ENCODE measurements at places on chromosomes 4 and X.

DNA sequence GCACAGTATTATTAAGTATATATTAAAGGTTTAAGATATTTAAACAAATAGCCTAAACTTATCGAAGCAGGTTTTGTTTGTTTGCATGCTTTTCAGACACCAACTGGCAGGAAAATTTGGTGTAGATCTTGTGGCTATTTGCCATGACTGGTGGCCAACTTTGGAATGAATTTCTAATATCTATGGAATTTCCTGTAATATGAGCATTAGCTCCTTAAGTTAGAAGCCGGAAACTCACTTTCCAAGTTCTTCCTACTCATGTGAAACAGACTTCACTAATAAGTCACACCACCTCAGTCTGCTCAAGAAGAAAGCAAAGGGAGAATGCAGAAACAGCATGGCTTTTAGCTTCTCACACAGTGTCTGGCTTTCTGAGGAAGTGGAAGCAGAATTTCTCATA, 563.9 kb downstream of the GRXCR1 start:
- no peak for DNase-seq

- DNase-seq: no peak
Observed at GRCh38 chr4:168881781-168882420, 128.2 kb downstream of the CBR4 start.

DNA sequence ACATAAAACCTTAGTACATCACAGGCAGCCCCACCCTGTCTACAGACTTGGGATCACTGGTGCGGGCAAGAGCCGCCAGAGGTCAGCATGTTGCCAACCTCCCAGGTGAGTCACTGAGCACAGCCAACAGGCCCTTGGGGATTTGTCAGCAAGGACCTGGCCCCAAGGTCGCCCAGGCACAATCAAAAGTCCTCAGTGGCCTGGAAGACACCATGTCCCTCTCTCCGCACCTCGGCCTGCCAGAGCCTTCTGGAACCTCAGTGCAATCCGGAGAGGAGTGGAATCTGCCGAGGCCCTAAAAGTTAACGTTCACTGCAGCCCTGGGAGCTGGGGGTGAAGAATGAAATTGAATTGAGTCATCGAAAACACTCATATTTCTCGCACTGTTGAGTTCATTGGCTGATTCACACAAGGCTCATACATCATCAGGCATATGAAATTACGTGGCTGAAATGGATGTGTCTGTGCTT, 74.3 kb downstream of the WFS1 start:
- no peak for DNase-seq

DNA sequence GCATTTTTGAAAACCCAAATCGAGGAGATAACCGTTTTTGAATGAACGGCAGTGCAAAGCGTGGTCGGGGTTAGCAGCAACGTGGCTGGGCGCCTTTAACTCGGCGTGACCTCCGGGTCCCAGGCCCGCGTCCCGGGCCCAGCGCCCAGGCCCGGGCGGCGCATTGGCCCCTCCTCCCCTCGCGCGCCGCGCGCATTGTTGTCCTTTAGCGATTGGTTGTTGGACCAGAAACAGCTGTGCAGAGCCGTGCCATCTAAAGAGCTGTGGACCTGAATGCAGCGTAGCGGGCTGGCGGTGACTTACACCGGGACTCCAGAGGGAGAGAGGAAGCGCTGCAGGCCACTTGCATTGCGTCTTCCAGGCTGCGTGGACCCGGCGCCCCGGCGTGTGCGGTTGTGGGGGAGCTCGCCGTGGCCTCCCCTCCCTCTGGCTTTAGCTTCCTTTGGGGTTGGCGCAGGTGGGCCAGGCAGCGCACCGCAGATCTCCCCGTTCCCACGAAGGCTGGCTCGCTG, at the start of gene STOX2:
Gene STOX2 (plus strand): TSS at position 227 of the 512 bp plus-strand sequence. CDS start 1,484 bp downstream, outside the sequence.
- no peak for DNase-seq

DNA sequence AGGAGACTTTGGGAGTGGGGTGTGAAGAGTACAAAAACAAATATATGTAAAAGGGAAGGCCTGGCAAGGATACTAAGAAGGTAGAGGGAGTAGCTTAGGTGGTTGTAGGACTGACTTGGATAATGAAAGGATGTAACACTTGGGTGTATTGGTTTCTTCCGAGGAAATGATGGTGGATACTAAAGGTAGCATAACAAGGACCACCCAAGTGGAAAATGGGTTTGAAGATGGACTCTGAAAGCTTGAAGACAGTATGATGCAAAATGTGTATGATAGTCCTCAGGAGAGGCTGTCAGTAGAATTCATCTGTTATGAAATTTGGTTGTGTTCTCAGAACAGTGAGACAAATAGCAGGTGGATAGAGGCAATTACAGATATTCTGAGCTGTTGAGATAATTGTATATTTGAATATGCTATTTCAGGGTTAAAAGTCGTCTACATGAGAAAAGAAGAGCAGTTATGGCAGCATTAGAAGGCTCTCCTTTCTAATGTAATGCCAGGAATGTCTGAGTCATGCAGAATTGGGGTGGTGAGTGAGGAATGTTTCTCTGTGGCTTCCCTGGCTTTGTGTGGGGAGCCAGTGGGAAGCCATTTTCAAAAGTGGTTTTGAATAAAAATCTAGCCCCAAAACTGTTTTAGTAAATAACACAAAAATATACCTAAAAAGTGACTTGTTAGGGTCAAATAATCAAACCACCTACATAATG, 75.6 kb downstream of the FHIP1A start:
- DNase-seq: no peak

DNA sequence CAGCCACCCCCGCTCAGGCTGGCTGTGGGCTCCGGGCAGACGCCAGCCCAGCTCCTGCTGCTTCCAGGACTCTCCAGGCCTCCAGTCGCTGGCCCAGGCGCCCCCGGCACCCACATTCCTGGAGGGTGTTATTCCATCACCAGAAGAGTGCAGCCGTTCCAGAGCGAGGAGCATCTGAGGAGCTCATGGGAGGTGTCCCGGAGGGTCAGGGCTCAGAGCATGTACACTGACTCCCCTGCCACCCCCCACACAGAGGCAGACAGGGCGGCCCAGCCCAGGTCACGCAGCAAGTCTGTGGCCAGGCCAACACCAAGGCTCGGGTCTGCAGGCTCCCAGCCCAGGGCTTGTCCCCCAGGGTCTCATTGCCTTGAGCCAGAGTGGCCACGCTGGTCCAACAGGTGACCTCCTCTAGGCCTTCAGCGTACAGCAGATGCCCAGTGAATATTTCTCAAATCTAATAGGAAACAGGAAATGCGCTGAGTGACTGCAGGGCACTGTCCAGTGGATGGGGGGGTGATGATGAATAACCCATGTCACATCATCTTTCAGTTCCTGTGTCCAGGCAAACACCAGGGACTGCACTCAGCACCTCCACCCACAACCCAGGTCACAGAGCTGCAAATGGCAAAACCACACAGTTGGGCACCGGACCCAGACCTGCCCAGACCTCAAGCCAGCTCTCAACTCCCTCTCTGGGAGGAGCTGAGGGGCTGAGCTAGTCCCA, 37.2 kb downstream of the ABLIM2 start:
- no peak for DNase-seq

DNA sequence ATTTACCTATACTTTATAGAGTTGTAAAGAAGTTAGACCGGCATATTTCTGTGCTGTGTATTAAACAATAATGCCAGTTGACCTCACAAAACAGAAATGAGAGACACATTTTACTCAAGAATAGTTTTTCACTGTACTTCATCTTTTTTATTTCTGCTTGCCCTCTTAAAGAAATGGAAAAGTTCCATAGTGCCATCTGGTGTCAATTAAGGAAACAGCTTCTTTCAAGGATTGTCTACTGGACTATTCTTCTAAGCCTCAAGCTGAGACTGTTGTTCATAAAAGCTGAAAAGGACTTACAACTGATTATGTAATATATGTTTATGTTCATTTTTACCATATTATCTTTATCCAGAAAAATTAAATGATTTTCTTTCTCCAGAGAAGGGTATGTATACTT, 1523.7 kb downstream of the ARAP2 start:
- no peak for DNase-seq

DNA sequence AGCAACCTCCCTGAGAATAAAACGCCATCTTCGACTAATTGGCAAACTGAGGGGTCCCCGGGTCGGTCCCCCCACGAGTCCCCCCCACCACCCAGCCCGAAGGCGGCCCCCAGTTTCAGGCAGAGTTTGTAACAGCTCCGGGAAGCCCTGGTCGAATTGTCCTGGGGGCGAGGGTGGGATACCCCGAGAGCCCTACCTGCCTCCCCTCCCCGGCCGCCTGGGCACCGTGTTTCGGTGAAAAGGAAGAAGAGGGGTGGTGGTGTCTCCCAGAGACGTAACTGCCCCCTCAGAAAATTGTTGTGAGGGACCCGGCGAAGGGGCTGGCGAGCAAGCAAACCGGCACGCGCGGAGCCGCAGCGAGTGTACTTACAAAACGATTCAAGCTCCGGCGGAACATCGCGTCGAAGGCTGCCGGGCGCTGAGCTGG, 1.2 kb downstream of the ATP11C start:
- no peak for DNase-seq

- no peak for DNase-seq
Observed at GRCh38 chr4:184408684-184409081, 65.7 kb downstream of the IRF2 start.

DNA sequence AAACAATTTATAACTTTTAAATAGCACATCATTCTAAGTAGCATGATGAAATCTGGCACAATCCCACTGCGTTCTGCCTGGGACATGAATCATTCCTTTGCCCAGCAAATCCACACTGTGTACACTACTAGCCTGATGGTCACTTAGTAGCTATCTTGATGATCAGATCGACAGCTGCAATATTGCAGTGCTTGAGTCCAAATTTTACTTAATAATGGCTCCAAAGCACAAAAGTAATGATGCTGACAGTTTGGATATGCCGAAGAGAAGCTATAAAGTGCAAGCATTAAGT, 86.6 kb upstream of the NPNT start:
- DNase-seq: no peak

GRCh38 chrX:53471346-53471745, 37.2 kb upstream of the HSD17B10 start:
- no peak for DNase-seq

DNA sequence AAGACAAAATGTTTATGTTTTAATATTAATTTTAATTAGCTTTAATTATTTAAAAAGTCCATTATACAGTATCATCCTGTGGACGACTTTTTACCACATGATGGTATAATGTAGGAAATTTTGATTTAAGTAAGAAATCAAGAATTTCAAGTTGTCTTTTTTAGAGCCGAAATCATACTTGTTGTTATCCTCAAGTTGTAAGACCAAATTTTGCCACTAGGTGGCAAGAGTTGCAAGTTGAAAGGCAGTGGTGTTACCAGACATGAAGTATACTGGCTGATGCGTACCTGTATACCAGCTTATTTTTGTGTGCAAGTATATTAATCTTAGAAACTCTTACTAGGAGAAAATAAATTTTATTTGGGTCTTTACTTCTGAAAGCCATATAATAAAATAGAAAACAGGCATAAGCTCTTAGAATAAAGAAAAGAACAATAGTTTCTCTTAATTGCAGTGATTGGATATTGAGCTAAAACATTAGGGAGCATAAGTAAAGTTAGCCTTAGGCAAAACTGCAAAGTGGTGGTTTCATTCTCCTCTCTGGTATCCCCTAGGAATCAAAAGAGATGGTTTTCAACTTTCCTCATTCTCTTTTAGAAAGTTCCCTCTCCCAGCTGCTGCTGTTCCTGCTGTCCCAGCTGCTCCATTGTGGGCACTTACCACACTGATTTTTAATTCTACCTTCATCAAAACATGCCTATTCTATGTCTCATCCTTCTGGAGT, 118.0 kb upstream of the WDFY3 start:
- DNase-seq: no peak

- no peak for DNase-seq
Observed at GRCh38 chr4:60134099-60134498, 1066.0 kb upstream of the ADGRL3 start.

DNA sequence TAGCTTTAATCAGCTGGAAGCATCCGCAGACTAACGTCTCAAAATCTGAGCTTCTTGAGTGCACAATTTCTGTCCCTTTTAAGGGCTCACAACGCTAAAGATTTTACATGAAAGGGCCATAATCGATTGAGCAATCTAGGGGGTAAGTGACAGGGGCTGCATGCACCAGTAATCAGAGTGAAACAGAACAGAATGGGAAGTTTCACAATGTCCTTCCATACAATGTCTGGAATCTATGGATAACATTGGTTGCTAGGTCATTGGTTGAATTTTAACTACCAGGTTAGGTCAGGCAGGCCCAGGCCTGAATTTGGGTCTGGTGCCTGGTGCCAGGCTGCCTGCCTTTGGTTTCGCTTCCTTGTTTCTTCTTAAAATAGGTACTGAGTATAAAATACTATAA, 42.0 kb upstream of the MTMR8 start:
- DNase-seq: no peak

DNA sequence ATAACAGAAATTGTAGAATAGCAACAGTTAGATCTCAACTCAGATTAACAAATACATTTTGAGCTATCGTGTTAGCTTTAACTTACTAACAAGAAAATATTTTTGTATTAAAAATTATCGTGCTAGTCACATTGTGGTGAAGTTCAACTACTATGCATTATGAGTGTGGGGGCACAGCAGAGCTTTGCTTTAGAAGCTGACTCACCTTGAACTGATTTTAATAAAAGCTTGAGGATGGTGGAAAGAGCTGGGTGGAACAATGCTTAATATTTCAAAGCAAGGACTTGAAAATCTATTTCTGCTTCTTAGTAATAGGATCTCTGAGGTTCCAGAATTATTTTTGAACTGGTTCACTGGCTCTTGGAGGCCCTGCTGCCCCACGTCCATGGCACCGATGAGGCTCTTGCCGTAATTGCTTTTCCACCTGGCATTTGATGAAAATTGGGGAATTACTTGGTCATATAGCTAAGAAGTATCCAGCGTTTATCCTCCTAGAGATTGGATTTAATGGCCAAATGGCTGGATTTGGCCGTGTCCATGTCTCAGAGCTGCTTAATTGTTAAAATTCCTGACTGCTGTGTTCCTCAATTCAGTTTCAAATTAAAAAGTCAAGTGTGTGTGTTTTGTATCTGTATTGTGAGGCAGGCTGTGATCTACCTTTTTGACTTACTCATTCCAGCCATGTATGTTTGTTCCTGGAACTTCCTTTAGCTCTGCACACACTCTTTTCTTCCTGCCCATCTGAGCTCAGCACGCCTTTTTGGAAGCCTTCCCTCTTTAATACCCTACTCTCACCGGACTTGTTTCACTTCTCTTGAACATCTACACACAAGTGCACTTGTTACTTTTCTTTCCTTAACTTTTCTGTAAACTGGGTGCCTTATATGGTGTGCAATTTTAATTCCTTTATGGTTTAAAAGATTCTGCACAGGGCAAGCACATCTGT, 66.6 kb upstream of the LIMCH1 start:
- no peak for DNase-seq

DNA sequence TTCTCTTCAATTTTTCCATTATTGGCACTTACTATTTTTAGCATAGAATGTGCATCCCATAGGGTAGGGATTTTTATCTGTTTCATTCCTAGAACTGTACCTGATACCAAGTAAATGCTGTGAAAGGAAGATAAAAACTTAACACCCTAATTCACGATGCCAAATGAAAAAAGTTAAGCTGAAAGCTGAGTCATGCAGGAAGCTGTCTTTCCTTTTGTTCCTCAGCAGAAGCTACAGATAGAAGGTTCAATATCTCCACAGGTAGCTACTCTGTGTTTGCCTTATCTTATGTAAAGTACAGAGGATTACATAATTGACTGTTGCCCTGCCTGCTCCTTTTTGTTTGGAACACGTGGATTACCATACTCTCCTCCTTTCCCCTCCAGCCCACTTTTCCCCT, 77.0 kb downstream of the LRP2BP start:
- DNase-seq: no peak

All from stimulated activated CD4-positive, alpha-beta T cell treated with anti-CD3 and anti-CD28 coated beads, Interleukin-1b, Interleukin-23, amount 100 ng/mL, for 1 hour (primary cell).